ENCODE measurements at places on chromosomes 13 and 19.

GRCh38 chr19:18699403-18700054, 16.0 kb downstream of the CRTC1 start:
- DNase-seq, result peak; percentile 77

DNA sequence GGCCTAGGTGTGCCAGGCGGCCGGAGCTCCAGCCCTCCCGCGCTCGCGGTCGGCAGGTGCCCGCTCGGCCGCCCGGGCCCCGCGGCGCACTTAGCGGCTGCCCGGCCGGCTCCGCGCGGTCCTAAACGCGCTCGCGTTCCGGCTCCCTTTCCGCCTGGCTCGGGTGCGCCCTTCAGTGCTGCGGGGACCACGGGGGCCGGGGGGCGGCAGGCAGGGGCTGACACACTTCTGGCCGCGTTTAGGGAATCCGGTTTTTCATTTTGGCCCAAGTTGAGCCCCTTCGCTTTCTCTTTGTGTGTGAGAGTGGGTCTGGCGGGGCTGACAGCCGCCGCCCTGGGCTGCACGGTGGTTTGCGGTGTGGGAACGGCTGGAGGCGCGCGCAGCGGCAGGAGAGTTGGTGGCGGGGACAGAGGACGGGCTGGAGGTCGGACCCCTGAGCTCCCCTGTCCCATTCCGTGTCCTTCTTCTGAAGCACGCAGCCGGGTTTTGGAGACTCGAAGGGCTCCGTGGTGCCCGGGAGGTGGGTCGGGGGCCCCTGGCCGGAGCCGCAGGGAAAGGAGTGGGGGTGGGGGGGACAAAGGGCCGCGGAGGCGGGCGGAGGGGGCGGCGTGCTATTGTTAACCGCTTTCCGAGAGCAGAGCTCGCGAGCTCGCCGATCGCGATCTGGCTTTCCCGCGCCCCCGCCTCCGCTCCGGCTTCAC, 3.1 kb downstream of the FGF9 start:
- peak; percentile 57 for DNase-seq

- DNase-seq, result no peak
Measured at GRCh38 chr19:45102481-45102880, 9.5 kb downstream of the PPP1R37 start.

- no peak for DNase-seq
Measured at GRCh38 chr19:10826231-10826630, 9.8 kb downstream of the TMED1 start.

- peak; percentile 32 for DNase-seq
Measured at GRCh38 chr19:45075301-45076028, 813 bp downstream of the ZNF296 start.

GRCh38 chr13:30690282-30691188, 44.8 kb upstream of the ALOX5AP start:
- DNase-seq, result no peak

GRCh38 chr19:35026418-35026817, 3.9 kb upstream of the SCN1B start:
- no peak for DNase-seq

DNA sequence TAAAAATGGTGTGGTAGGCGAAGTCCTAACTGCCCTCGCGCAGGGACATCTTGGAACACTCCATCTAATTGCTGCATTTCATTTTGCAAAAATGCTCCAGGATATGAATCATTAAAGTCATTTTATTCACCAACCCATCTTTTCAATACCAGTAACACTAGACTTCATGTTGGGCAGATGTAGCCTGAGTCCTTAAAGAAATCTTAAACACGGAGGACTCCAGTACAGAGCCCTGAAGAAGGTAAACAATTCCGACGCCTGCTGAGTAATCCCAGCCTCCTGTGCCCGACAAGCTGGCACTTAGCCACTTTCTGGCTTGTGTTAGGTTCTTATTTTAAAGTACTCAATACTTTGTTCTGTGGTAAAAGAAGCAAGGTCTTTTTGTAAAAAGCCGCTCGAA, 58.0 kb upstream of the IRS2 start:
- DNase-seq, result no peak

DNA sequence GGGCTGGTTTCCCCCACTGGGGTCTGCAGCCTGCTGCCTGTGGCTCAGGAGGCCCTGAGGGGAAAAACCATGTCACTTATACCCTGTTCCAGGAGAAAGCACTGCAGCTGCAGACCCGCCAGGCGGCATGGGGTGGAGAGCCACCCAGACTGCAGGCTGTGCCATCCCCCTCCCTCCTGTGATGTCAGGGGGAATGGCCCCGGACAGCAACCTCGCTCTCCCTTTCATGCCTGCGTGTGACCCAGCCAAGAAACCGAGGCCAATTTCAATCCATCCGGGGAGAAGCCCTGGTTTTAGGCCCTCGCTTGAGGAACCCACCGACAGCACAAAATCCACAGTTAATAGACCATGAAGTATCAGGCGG, 37.2 kb upstream of the MATK start:
- no peak for DNase-seq

DNA sequence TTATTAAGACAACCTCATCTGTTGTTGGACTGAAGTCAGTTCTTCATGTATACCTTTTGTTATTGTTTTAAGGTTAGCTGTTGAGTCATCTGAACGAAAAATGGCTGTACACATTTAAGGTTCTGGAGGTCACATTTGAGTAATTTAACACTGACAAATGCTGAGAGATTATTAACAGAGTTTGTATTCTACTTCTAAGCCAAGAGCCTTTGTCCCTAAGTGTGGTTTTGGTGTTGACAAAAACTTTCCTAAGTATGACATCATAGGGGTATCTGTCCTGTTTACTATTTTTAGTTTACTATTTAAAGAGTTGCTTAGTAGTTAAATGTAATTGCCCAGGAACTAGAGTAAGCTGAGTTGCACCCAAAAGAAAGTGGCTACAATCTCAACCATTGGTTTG, 71.9 kb downstream of the CDK8 start:
- DNase-seq, result no peak
